ENCODE measurements at places on chromosomes 6 and 20.
A peak's percentile ranks its signal among the peaks of the same experiment; 100 is the strongest.

GRCh38 chr6:43368259-43369160 is 937 bp downstream of the ZNF318 start:
- H3K27me3 ChIP-seq = no peaks in the 10 kb centered on the region
- H3K4me1 ChIP-seq = peaks cover 13% of the 10 kb centered on the region
- DNase-seq = no peak
- H3K4me3 ChIP-seq = peak overlapping the region; percentile 68
- no peaks in the 10 kb centered on the region for H3K36me3 ChIP-seq

DNA sequence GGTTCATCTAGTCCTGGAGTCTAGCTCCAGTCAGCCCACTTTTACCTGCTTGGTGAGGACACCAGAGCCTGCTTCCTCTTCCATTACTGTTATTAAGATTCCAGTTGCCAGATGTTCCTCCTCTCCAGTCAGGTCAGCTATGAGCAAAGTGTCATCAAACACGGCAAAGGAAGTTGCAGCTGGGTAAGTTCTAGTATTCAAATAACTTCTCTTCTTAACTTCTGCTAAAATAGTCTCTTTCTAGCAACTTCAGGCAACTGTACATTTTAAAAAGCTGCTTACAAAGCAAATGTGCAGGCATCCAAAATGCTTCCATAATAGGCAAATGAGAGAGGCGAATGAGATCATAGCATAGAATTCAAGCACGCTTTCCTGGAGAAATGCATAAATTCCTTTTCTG is 18.4 kb upstream of the MRPS18A start:
- H3K27ac ChIP-seq = no peak overlapping the region

DNA sequence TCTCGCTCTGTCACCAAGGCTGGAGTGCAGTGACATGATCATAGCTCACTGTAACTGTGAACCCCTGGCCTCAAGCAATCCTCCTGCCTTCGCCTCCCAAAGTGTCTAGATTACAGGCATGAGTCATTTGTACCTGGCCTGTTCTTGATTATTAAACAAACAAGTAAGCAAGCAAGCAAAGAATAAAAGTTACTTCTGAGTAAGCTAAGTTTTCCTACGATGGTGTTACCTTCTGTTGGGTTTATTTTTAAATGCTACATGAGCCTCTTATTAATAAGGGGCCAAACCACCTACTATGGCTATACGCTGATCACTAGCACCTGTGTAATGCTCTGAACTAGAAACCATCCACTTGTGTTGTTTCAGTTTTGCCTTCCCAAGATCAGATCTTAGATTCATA is 50.8 kb downstream of the IL22RA2 start:
- no peaks in the 10 kb centered on the region for H3K36me3 ChIP-seq
- no peak for DNase-seq
- no peak overlapping the region for H3K4me3 ChIP-seq
- H3K27me3 ChIP-seq = no peaks in the 10 kb centered on the region
- H3K4me1 ChIP-seq = no peaks in the 10 kb centered on the region
- no peak overlapping the region for H3K27ac ChIP-seq

- DNase-seq = no peak
- no peaks in the 10 kb centered on the region for H3K36me3 ChIP-seq
- no peak overlapping the region for H3K4me3 ChIP-seq
- no peak overlapping the region for H3K27ac ChIP-seq
- no peaks in the 10 kb centered on the region for H3K27me3 ChIP-seq
Observed at GRCh38 chr6:29980511-29980910, 38.2 kb downstream of the HLA-A start.

GRCh38 chr6:54071821-54072340 is 39.4 kb upstream of the MLIP start:
- H3K4me3 ChIP-seq = no peak overlapping the region
- no peaks in the 10 kb centered on the region for H3K36me3 ChIP-seq
- DNase-seq = no peak
- no peak overlapping the region for H3K27ac ChIP-seq
- 0 out of 2 replicates have a peak, but pooled peaks cover 2% of the 10 kb centered on the region for H3K27me3 ChIP-seq

DNA sequence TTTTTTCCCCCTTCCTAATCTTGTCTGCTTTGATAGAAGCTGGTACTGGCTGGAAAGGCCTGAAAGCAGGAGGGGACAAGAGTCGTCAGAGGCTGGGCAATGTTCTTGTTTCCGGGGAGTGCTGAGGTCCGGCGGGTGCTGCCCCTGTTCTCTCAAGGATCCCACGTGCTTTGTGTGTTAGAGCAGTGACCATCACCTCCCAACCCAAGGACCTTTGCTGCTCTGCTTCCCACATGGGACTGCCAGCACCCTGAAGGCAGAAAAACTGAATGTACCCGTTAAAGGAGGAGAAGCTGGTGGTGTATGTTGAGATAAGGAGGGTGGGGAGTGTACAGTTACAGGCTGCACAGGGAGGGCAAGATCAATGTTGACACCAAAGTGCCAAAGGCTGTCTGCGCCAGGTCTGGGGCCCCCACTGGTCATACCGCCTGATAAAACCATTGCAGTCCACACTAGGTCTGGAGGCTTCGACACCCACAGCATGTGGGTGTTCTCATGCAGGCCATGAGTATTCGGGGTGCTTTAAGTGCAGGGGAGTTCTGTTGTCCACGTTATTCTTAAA is 15.0 kb downstream of the C20orf173 start:
- no peak overlapping the region for H3K4me3 ChIP-seq
- no peak for DNase-seq
- H3K4me1 ChIP-seq = no peaks in the 10 kb centered on the region
- no peak overlapping the region for H3K27ac ChIP-seq

- no peak overlapping the region for H3K4me3 ChIP-seq
- no peaks in the 10 kb centered on the region for H3K36me3 ChIP-seq
- DNase-seq = no peak
- no peaks in the 10 kb centered on the region for H3K27me3 ChIP-seq
- peaks cover 11% of the 10 kb centered on the region for H3K4me1 ChIP-seq
- no peak overlapping the region for H3K27ac ChIP-seq
Observed at GRCh38 chr20:33191484-33191883, 23.5 kb downstream of the BPIFA2 start.

DNA sequence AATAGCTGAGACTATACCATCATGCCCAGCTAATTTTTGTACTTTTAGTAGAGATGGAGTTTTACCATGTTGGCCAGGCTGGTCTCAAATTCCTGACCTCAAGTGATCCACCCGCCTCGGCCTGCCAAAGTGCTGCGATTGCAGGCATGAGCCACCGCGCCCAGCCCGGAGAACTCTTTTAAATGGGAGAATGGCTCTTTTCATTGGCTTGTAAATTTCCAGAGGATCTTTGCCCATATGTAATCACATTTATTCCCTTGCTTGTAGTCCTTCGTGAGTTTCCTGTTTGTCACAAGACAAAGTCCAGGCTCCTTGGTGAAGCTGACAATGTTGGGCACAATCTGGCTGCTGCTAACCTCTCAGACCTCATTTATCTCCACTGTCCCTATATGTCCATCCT is 135.1 kb downstream of the CEP57L1 start:
- peaks cover 7% of the 10 kb centered on the region for H3K4me1 ChIP-seq
- H3K27me3 ChIP-seq = no peaks in the 10 kb centered on the region
- no peak for DNase-seq
- no peak overlapping the region for H3K4me3 ChIP-seq
- H3K36me3 ChIP-seq = no peaks in the 10 kb centered on the region
- no peak overlapping the region for H3K27ac ChIP-seq

DNA sequence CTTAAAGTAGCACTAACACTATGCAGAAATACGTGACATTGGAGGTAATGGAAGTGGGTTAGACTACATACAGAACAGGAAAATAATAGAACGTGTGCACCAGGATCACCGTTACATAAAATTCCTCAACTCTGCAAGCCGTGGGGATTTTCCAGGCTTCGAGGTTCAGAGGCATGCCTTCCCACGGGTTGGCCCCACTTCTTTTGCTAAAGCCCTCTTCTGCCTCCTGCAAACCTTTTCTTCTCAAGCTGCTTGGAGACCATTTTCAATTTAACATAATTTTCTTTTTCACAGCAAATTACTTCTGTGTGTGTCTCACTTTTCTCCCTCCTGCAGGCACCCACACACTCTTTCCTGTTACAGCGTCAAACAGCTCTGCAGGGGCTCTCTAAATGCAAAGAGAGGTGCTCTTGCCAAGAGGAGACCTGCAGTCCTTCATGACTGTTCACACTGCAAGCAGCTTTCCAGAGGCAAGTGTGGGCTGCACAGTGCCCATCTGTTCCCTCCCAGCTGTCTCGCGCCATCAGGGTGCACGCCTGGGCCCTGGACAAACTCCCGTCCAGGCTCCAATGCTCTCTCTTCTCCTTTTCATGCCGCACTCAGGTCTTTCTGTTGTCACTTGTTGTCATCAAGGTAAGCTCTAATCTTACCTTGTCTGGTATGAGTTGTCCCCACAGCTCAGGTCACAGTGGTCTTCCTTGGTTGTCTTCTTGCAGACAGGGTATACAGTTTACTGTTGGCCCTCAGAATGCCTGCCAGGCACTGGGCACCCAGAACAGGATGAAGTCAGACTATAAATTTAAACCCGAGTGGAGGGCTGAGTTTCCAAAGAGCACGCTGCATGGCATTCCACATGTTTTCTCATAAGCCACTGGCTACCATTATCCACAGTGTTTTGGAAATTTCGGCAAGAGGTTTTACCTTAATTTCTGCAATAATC is 164.8 kb upstream of the GGTLC1 start:
- H3K36me3 ChIP-seq = no peaks in the 10 kb centered on the region
- no peak for DNase-seq
- no peaks in the 10 kb centered on the region for H3K4me1 ChIP-seq
- H3K27me3 ChIP-seq = no peaks in the 10 kb centered on the region
- no peak overlapping the region for H3K27ac ChIP-seq
- no peak overlapping the region for H3K4me3 ChIP-seq

DNA sequence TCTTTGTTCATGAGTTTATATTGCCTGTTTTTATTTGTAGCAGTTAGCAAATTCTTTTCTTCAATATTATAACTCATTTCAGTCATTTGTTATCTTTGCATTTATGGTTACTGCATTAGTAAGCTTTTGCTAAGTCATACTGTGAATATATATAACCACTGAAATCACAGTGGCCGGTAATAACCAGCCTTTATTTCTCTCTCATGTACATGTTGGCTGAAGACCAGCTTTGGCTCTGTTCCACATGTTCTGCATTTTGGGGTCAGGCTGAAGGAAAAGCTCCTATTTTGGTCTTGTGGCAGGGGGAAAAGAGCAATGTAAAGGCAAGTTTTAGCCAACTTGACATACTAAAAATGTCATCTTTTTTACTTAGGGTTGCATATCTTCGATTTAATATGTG is 276.3 kb downstream of the BCKDHB start:
- H3K4me1 ChIP-seq = no peaks in the 10 kb centered on the region
- no peak for DNase-seq
- H3K36me3 ChIP-seq = no peaks in the 10 kb centered on the region
- no peak overlapping the region for H3K27ac ChIP-seq

DNA sequence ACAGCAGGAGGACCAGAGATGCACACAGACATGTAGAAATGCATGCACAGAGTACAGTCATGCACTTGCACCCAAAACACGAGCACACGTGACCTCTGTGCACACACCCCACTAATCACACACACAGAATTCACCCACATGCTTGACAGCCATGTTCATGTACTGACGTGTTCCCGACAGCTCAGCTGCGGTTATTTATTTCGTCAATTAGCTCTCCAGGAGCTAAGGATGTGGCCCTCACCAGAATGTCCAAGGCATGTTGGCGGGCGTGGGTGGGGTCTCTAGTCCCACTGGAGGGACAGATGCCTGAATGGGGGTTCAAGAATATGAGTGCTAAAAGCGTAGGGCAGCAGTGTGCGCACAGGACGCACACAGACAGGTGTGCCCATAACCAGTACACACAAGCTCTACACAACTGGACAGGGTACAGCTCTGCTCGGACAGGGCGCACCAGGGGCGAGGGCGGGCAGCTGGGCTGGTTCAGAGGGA is 571 bp upstream of the PRPF6 start:
- peak overlapping the region; percentile 58 for H3K4me3 ChIP-seq
- peaks cover 31% of the 10 kb centered on the region for H3K4me1 ChIP-seq
- H3K27me3 ChIP-seq = no peaks in the 10 kb centered on the region
- no peak for DNase-seq
- peak overlapping the region; percentile 65 for H3K27ac ChIP-seq
